ENCODE measurements at places on chromosomes 7 and 10.
A peak's percentile ranks its signal among the peaks of the same experiment; 100 is the strongest.

DNA sequence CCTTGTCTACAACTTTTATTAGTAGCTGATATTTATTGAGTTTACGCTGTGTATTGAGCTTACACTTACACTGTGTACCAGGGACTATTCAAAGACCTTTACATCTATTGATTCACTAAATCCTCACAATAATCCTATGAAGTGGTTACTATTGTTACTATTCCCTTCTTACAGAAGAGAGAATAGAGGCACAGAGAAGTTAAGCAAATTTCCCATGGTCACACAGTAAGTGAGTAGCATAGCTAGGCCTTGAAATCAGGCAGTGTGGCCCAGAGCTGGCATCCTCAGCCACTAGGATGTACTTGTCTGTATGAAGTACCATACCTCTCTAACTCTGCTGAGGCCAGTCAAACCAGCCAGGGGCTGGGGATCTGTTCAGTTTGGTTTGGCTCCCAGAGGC lies 7.6 kb downstream of the COL13A1 start:
- no peak for DNase-seq

GRCh38 chr7:5701085-5701914 lies 80.2 kb downstream of the RNF216 start:
- DNase-seq, result no peak

- DNase-seq, result no peak
Measured at GRCh38 chr10:82883603-82884002, 1008.6 kb downstream of the NRG3 start.

DNA sequence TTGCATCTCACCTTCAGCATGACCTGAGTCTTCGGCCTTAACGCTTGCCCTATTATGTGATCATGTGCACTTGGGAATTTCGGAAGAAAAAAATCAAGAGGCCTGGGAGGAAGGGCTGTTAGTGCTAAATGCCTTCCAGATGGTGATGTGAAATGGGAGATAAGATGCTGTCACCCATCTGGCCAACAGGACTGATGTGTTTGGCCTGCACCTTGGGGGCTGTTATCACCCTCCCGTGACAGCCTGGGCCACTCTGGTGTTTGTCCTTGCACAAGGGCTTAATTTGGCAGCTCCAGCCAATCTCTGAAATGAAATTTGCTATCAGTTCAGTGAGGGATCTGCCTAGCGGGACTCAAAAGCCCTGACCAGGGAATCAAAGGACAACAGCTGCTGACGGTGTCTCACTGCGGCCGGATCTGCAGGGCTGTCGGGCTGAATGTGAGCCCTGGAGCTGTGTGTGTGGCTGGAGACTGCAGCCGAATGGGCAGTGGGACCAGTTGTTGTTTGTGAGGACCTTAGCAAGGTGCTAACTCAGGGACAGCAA lies 131.4 kb upstream of the BTBD16 start:
- no peak for DNase-seq

GRCh38 chr7:91034459-91035368 lies 229.5 kb upstream of the FZD1 start:
- DNase-seq, result no peak

- no peak for DNase-seq
Measured at GRCh38 chr7:46150202-46150601, 229.1 kb upstream of the IGFBP3 start.

DNA sequence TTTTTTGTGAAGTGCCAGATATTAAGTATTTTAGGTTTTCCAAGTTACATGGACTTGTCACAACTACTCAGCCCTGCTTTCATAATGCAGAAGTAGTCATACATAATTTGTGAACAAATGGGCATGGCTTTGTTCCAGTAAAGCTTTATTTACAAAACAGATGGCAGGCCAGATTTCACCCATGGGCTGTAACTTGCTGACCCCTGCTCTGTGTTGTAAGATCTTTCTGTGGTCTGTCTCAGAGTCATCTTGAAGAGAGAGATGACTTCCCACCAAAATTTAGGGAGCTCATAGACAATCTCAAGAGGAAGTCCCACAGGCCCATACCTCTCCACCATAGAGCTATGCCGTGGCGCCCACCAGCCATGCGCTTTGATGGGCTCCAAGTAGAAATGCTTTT lies 616.1 kb downstream of the LRMDA start:
- DNase-seq, result no peak

DNA sequence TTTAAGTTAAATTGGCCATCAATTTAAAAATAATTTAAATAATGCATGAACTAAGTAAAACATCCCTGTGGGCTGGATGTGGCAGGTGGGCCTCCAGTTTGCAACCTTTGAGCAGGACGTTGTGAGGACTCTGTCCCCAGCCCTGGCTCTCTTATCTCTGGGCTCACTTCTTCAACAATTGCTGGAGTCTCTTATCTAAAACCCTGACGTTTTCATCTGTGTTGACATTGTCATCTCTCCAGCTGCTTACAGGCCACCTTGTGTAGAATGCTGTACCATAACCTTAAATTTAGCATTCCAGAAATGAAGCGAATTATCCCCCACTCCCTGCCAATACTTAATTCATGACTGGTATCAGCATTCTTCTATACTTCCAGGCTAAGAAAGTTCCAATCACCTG lies 3.2 kb upstream of the KIF5B start:
- no peak for DNase-seq

- DNase-seq, result peak; percentile 56
Measured at GRCh38 chr10:124740369-124741280, 3.6 kb downstream of the FAM53B start.

DNA sequence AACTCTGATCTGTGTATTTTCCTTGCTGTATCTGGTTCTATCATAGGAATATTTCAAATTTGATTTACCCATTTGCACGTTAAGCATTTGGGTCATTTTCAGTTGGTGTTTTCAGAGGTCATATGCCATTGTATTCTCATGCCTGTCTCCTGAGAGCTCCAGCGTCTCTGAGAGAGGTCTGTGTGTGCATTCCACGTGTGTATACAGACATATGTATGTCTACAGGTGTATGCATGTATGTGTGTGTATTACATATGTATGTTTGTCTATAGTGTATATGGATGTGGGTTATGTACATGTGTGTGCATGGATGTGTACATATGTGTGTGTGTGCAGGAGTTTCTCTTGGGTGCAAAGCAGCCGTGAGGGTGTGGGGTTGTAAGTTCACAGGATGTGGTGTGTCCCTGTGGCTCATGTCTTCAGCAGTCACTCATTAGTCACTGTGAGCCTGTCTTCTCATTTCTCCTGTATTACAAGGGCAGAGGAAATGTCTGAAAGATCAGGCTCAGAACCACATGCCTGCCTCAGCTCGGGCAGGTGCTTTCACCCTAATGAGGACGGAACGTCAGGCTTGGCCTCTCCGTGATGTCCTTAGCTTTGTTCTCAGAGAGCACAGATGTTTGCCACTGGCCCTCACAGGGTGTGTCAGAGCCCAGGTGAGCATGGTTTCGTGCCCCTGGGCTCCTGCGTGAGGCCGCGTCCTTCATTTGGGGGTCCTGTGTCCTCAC lies 101.6 kb downstream of the NKX6-2 start:
- no peak for DNase-seq

DNA sequence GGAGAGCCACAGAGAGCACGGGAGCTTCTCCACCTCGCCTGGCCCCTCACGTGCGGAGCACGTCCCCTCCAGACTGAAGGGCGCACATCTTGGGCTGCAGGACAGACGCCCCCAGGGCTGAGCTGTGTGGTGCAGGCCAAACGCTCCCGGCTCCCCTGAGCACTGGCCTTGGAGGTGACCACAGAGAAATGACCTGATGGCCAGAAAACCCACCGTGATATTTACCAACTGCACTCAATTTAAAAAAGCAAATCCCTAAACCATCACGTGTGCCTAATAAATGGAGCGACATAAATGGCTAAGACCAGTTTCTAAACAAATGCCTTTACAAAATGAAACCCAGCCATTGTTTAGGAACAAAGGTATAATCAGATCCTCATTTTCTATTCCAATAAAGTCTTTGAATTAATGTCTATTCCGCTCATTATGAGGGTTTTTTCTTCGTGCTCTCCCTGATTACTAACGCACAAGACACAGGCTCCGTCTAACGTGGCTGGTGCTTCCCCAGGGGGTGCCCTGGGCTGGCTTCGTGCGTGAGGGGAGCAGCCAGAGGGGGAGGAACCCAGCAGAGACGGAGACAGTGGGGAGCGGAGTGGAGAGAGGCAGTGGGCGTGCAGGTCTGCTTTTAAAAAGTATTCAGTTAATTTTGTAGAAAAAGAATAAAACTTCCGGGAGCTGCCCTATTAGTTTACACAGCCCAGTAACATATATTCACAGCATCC lies 190.3 kb downstream of the DNAJB6 start:
- DNase-seq, result no peak

DNA sequence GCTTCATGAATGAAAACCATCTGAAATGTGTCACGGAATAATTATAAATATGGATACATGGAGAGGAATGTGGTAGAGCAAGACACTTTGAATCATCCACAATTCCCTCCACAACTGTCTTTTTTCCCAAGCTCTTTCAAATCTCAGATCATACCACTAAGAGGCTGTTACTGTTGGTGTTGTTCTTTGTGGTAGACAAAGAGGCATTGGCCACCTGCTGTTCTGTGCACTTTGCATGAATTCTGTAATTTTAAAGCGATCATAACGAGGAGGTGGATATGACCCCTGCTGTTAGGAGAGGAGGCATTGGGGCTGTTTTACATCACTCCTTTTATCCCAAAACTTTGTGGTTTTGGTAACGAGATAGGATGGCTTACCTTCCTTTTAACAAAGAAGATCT lies 141.2 kb upstream of the KLF6 start:
- no peak for DNase-seq

DNA sequence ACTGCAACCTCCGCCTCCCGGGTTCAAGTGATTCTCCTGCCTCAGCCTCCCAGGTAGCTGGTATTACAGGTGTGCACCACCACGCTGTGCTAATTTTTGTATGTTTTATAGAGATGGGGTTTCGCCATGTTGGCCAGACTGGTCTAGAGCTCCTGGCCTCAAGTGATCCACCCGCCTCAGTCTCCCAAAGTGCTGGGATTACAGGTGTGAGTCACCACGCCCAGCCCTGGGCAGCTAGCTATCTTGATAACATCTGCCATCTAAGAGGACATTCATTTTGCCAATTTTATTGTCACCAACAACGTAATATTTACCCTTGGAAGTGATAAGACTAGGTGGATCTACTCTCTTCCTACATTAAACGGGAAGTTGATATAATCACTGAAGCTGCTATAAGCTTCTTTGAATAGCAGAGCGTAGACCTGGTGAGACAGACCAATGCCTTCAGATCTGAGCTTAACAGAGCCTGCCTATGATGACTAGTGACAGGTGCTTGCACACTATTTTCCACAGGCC lies 39.7 kb upstream of the SLC35B4 start:
- no peak for DNase-seq

- DNase-seq, result no peak
Measured at GRCh38 chr10:18164093-18164492, 23.9 kb downstream of the CACNB2 start.
